ENCODE measurements at places on chromosomes 5 and 9.

DNA sequence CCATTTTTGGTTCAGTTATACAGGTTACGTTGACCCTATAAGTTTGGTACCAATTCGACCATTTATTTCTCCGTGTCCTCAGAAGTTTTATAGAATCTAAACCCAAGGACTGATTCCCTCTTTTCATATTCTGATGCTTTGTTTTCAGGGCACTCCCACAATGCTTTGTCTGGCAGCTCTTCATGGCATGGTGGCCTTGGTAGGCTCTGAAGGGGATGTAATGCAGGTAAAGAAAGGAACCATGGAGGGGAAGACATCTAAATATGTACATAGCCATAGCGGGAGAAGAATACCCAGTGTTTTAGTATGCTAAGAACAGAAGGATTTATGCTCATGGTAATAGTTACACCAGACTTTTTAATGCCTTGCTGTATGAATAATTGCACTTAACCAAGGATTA, 82.7 kb downstream of the HACD4 start:
- no peak for DNase-seq

DNA sequence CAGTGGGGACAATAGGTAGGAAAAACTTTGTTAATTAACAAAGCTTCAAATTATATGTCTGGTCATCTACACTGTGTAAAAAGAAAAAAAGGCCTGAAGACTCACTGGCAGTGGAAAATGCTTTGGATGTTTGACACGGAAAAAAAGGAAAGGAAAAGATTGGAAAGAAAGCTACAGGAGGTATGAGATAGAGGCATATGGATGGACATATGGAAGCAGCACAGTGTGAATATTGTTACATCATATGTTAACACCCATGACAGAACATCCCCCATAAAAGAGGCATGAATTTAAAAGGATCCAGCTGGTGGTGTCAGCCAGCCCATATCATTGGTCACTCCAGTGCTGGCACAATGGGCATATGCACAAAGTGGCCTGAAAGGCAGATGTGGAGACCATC, 19.0 kb upstream of the ADAMTS19 start:
- DNase-seq = no peak

DNA sequence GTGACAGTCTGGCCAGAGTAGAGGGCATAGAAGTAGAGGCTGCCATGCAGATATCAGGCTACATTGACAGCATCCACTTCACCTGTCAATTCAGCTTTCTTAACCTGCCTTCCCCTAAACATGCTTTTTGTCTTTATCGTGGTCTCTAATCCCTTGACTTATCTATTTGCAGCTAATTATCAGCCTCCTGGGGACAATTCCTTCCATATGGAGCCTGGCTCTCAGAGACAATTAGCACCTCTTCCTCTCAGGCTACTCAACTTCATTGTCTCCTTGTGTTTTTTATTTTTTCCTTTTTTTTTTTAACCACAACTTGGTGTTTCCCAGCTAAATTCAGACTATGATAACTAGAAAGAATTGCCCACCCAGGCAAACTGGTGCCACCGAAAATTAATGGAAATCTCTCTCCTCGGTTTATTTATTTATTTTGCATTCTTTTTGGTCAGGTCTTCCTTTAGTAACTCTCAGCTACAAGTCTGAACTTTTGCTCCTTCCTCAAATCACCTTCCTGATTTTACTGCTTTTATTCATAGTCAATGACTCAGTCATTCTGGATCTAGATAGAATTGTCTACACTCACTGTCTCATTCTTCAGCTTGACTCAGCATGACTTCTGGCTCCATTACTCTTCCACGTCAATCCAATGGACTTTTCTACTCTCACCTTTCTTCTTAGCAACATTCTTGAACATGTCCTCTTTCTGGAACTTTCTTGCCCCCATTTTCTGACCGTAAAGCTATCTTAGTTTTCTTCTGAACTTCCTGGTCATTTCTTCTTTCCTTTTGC, 63.0 kb upstream of the BASP1 start:
- DNase-seq = no peak

GRCh38 chr5:126166368-126166767, 256.8 kb upstream of the GRAMD2B start:
- no peak for DNase-seq

DNA sequence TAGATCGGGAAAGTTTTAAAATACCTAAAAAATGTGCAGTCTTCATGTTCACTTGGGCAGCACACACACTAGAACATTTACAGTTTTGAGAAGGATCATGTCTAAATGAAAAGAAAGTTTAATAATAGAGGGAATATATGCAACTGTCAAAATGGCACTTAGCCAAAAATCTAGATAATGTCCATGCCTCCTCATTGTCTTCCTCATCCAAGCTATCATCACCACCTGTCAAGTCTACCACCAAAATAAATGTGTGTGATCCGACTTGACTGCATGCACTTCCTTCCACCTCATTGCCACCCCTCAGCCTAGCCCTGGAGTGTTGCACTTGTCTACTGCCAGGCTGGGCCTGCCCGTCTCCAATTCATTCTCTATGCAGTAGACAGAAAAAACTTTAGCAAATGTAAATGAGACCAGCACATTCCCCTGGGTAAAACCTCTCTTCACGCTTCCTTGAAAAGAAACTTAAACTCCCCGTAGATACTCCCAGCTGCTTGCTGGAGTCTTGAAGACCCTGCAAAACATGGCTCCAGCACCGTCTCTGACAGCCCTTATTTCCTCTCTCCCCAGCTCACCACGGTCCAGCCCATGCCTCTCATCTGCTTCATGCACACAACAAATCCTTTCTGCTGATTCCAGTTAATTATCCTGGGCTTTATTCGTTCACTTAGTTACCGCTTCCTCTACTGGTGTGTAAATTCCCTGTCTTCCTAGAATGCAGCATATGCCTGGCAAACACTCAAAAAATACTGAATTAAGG, 66.9 kb downstream of the FANCC start:
- DNase-seq = no peak

DNA sequence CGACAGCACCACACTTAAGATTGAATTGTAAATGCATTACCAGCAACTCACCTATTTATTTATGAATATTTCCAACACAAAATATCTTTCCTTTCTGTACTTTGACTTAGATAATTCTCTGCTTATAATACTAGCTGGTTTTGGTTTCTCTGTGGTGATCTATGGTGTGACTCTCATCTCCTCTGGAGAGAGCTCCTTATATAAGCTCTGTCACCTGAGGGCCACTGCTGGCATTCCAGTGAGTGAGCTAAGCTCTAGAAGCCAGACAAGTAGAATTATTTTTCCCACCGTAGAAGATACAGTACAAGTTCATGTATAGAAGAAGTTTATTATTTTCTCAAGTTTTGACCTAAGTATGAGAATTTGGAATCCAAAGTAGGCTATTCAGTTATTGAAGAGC, 111.5 kb downstream of the CDC42SE2 start:
- DNase-seq = no peak

GRCh38 chr9:91298311-91298710, 63.4 kb downstream of the AUH start:
- DNase-seq = no peak

DNA sequence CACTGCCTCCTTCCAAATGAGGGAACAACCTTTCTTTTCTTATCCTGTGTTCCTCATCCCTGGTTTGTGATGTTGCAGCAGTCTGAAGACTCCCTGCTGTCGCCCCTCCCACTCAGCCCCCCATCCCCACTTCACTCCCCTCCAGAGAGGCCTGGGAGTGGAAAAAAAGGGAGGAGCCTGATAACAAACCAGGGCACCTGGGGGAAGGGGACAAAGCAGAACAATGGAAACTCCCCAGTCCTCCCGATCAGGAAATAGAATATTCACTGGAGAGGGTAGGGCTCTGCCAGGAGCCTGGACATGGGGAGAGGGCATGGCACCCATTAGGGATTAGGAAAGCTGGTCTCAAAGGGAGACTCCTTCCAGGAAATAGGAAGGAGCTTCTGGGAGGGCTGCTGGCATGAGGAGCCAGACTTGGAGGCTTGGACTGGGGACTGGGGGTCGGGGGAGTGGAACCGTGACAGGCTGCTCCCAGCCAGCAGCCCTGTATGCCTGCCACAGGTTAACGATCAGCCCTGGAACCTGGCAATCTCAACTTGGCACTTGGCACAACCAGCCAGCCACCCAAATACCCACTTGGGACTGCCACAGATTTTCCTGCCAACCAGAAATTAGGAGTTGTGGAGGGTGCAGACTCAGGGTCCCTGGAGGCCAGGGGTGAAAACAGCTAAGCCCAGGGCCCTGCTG, 20.0 kb downstream of the PCDH1 start:
- no peak for DNase-seq

GRCh38 chr5:76162335-76162734, 79.2 kb downstream of the SV2C start:
- no peak for DNase-seq

- no peak for DNase-seq
Measured at GRCh38 chr9:95477885-95478284, 38.9 kb downstream of the PTCH1 start.
